ENCODE measurements at places on chromosomes 1 and 21. TPM values are rescaled to one million over a fixed set of nuclear protein-coding genes. Genes with fewer than 3 reads are reported as not detected.
A peak's percentile ranks its signal among the peaks of the same experiment; 100 is the strongest.

- DNase-seq = no peak
Measured at GRCh38 chr1:53642215-53642555, 96.8 kb downstream of the GLIS1 start.

DNA sequence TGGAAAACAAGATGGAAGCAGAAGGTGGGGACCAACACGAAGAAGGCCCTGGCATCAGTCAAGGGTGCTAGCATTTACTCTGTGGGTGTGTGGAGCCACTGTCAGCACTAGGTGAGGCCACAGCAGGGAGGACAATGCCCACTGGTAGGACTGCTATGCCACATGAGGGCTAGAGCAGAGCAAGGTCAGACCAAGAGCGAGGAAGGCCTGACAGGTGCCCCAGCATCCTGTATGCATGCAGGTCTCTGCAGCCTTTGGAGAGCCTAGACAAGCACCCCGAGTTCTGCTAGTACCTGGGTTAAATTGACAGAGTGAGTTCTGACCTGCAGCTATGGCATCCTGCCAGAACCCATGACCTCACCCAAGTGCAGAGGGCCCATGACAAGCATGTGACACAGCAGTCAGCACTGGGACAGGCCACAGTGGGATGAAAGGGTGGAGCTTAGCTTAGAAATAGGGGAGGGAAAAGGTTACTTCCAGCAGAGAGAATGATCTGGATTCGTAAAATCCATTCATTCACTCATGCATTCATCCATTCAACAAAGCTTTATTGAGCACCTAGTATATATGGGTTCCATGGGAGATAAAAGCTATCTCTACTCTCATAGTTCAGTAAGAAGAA, 9.0 kb upstream of the CSF1 start:
- DNase-seq = no peak

DNA sequence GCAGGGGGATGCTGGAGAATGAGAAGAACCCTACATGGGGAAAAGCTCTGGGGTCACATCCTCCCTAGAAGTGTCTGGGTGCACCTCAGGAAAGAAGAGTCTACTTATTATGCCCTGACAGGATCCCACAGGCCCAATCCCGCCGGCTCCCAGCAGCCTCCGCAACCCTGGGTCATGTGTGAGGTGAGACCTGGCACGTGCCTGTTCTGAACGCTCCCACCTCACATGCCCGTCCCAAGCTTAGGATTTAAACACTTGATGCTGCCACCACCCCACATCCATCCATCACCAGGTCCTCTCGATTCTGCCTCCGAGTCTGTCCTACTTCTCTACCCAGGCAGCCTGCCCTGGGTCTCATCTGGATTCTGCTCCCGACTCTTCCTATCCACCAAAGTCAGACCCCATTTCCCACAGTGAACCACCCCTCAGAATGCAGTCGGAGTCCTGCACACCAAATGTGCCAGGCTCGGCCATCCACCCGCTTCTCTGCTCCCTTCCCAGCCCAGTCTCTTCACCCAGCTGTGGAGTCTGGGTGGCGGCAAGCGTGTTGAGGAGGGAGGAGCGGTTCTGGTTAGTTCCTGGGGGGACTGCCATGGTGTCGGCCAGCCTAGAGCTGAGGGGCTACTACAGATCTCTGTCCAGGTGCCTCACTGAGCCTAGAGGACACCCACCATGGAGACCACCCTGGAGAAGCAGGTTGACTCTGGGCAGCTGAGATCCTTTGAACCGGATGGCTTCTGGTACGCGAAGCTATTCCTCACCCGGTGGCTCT, 23.9 kb downstream of the SLC2A1 start:
- peak; percentile 20 for DNase-seq

Gene KLHDC9
- total RNA-seq = 7.0 TPM

DNA sequence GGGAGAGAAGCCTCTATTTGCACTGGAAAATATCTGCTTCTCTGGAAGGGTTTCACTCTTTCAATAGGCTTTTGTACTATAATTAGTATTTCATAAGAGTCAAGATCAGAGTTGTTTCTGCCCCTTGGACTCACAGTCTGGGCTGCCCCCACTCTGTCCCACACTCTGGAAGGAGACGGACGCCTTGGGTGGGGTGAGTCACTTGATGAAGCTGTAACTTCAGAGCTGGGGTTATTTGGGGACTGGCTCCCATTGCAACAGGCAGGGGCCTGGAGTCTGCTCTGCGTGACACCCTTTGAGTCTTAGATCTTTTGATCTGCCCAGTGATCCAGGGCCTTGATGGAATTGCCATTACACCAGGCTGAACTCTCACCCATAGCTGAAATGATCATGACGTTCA, 4.0 kb upstream of the KCNA10 start:
- no peak for DNase-seq

DNA sequence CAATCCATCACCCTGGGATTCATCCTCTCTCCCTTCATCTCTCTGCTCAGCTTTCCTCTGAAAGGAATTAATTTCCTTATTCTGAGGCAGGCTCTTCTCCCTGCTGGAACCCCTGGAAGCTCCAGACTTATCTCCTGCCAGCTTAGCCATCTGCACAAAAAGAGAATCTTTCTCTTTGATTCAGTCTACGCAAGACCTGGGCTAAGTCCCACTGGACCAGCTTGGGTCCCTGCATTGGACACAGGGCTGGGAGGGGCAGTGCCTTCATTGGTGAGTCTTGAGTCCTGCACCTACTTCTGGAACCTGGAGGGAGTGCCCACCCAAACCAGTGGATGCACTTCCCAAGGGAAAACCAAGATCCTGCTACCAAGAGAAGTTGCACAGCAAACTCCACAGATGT, 271.7 kb upstream of the CSF3R start:
- no peak for DNase-seq

Gene EDEM3
- total RNA-seq = 13.2 TPM

Gene MTHFR
- 18.4 TPM for total RNA-seq

DNA sequence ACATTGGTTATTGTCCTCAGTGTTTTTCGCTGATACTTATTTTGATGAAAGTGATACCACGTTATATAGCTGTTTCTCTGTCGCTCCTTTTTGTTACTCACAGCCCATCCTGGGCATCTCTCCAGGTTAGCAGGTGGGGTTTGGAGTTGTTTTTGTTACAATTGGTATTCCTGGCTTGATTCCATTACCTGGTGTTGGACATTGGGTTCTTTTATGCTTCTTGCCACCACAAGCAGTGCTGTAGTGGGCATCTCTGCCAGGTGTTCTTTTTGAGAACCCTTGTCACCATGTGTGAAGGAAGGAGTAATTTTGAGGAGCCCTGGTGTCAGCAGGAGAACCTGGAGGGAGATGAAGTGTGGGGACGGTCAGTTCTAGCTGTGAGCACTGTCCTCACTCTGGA, 47.5 kb upstream of the PWP2 start:
- DNase-seq = no peak

DNA sequence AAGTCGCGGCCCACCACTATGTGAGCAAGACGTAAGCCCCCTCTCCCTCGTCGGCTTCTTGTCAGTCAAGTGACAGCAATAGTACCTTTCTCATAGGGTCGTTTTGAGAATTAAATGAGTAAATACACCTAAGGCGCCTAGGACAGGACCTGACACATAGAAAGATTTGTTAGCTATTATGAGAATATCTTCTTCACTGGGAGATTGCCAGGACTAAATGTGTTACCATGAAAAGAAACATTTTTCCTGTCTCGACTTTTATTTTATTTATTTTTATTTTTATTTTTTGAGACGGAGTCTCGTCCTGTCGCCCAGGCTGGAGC, 798 bp downstream of the PMF1 start:
- DNase-seq = no peak

Gene IL20
- not detected for total RNA-seq

DNA sequence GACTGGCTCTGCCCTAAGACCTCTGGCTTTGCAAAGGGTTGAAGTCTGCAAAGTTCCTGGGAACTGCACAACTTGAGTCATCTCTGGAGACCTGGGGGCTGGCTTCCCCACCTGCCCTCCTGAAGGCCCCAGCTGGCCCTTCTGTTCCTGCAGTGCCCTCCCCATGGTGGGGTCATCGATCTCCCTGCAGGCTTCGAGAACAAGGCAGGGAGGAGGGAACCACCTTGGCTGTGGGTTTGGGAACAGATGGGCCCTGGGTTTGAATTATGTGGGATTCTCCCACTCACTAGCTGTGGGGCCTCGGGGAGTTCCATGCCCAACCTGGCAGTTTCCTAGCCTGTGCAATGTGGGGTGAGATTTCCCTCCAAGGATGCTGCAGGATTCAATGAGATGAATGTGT, 310.2 kb downstream of the PTPRU start:
- DNase-seq = no peak

DNA sequence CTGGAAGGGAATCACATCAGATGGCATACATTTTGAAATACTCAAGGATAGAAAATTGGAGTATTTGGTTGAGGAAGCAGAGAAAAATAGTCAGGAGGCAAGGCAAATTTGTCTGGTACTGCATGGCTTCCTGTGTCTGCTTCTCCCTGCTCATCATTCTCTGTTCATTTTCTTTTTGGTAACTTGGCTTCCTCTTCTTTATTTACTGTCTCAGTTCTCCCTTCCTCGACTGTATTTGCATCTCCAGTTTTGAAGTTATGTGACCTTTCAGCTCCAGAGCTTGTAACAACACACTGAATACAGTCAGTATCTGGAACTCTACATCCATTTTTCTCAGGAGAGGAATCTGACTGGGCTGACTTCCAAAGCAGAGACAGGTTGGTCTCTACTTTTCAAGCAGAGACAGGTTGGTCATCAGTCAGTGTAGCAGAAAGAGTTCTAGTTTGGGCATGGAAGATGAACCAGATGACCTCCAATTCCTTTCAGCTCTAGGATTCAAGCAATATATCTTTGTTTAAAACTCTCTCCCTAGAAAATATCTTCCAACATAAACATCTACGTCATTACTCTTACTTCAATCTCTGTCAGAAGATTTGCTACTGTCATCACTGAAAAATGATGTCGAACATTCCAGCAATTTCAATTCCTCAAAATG, 571.2 kb downstream of the ADGRL2 start:
- no peak for DNase-seq

DNA sequence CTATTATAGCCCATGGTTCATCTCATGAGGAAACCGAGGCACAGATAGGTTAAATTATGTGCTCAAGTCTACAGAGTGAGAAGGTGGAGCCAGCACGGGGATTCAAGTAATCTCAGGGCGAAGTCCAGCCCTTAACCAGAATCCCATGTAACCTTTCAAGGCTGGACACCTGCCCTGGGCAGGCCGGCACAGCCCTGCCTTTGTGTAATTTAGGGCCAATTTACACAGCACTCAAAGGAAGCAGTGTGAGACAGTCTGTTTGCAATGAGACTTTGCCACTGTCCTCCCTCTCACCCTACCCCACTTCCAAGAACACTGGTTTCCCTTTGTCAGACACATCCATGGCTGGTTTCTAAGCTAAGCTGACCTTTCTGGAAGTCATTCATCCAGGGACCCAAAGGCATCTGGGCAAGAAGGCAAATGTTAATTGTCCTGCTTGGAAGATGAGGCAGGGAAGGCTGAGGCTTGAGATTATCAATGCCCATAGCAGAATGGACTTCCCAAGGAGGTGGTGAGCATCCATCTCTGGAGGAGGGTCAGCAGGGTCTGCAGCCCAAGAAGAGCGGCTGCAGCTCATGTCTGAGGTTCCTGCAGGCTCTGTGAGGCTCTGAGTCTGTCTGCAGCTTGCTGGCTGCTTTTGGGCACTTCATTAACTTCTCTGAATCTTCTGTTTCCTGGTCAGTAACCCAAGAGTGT, 159.2 kb downstream of the TRABD2B start:
- DNase-seq = no peak

GRCh38 chr1:209427811-209428210, 155.7 kb upstream of the CAMK1G start:
- DNase-seq = peak; percentile 74

Gene GSTM5
- total RNA-seq = not detected

Gene BOLA1
- total RNA-seq = 5.7 TPM

Gene DNAH14
- total RNA-seq = 39.7 TPM

Gene PEAR1
- total RNA-seq = 0.39 TPM

GRCh38 chr1:35287807-35288640, 19.5 kb downstream of the ZMYM4 start:
- no peak for DNase-seq

Gene LRRC71
- not detected for total RNA-seq

- DNase-seq = no peak
Measured at GRCh38 chr1:21287905-21288514, 2.3 kb downstream of the ECE1 start.

DNA sequence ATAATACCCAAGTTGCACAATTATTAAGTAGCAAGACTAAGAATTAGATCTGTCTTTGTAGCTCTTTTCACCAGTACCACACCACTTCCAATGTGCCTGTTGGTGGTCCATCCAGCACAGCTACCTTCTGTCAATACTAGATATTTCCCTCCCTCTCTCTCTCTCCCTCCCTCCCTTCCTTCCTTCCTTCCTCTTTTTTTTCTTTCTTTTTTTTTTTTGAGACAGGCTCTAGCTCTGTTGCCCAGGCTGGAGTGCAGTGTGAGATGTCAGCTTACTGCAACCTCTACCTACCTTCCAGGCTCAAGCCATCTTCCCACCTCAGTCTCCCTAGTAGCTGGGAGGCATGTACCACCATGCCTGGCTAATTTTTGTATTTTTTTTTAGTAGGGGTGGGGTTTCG, 21.1 kb downstream of the KPNA6 start:
- DNase-seq = no peak

DNA sequence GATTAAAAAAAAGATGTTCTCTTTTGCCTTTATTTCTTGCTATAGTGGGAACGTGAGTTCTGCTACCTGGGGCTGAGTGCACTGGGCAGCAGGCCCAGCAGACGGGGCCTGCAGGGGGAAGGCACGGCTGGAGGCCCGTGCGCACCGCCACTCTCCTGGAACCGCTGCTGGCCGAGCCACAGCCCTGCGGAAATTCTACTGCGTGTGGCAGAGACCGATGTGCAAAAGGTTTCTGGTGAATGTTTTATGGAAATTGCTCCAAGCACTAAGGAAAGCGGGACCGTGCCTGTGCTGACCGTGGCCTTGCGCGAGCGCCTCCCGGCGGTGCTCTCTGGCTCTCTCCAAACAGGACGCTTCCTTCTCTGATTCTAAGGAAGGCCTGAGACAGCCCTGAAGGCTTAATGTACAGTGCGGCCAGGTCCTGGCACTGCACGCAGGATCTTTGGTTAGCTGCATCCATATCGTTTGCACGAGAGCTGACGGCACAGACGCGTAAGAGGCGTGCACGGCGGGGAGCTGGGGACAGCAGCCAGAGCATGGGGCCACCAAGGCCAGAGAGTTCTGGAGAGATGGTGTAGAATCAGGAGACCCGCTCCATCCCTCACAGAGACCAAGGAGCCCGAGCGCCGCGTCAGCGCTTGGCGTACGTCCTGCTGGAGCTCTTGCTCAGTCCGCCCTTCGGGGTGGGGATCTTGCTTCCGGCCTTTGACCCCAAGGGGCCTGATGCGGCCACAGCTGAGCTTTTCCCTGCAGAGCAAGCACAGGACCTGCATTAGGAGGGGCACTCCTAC, 18.7 kb upstream of the LRRC47 start:
- DNase-seq = no peak

DNA sequence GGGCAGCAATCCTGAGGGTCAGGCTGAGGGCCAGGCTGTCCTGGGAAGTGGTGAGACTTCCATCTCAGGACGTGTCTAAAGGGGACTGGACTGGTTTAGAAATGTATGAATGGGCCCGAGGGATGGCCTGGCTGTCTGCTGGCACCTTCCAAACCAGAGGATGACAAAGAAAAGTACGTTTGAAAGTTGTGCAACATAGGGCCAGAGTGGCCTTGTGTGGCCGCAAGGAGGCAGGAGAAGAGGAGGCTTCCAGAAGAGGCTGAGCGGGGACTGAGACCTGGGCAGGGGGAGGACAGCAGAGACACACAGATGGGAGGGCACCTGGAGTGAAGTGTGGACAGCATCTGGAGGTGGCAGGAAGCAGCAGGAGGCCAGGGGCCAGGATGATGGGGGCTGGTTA, 2.6 kb upstream of the SYTL1 start:
- no peak for DNase-seq
